ENCODE measurements at places on chromosomes 7 and 10. TPM values are rescaled to one million over a fixed set of nuclear protein-coding genes. Genes with fewer than 3 reads are reported as not detected.

TAS2R4 gene
- 1.0 TPM for total RNA-seq

PNLIP gene
- not detected for total RNA-seq

MMRN2 gene
- total RNA-seq, result not detected

HOXA6 gene
- not detected for total RNA-seq

ZRANB1 gene
- total RNA-seq, result 14.9 TPM

STAG3 gene
- total RNA-seq, result 23.7 TPM

TPK1 gene
- 13.1 TPM for total RNA-seq

SFTPA2 gene
- not detected for total RNA-seq

AEBP1 gene
- 21.6 TPM for total RNA-seq

CCM2 gene
- total RNA-seq, result 63.1 TPM

UPK3BL2 gene
- total RNA-seq, result 14.1 TPM

MBL2 gene
- total RNA-seq, result not detected

IFIT1 gene
- 1.0 TPM for total RNA-seq

RAMP3 gene
- not detected for total RNA-seq

FZD8 gene
- total RNA-seq, result 0.56 TPM

SFTPA1 gene
- not detected for total RNA-seq

SLC39A12 gene
- not detected for total RNA-seq

TMEM236 gene
- 0.05 TPM for total RNA-seq

OR2A12 gene
- total RNA-seq, result not detected

CLIP2 gene
- 1.2 TPM for total RNA-seq

GIMAP6 gene
- 35.8 TPM for total RNA-seq

ZWINT gene
- total RNA-seq, result 105 TPM

FFAR4 gene
- total RNA-seq, result not detected

CCL24 gene
- total RNA-seq, result not detected

AKR1C4 gene
- not detected for total RNA-seq

ITGA8 gene
- total RNA-seq, result not detected

TFPI2 gene
- not detected for total RNA-seq

CPXM2 gene
- not detected for total RNA-seq

GFRA1 gene
- not detected for total RNA-seq

HOXA2 gene
- total RNA-seq, result not detected

EN2 gene
- not detected for total RNA-seq

GIMAP4 gene
- total RNA-seq, result 62.7 TPM

COBL gene
- not detected for total RNA-seq

AS3MT gene
- total RNA-seq, result 0.79 TPM

TMEM130 gene
- total RNA-seq, result not detected

OLAH gene
- 0.26 TPM for total RNA-seq
